ENCODE measurements at places on chromosomes 3 and 15.

DNA sequence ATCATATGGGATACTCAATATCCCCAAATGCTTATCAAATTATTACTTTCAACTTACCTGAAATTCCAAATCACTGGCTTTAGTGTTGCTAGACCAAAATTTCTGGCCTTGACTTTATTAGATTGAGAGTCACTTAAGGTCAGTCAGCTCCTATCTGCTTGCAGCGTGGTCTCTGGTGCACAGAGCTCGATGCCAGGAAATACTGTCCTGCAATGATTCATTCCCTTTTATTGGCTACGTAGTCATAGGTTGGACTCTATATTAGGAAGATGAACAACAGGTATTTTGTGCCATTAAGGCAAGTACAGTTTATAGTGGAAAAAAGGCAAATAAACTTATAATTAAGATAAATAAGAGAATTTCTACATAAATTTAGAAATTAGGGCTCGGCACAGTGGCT, 378.6 kb upstream of the MCTP2 start:
- no peak for DNase-seq

DNA sequence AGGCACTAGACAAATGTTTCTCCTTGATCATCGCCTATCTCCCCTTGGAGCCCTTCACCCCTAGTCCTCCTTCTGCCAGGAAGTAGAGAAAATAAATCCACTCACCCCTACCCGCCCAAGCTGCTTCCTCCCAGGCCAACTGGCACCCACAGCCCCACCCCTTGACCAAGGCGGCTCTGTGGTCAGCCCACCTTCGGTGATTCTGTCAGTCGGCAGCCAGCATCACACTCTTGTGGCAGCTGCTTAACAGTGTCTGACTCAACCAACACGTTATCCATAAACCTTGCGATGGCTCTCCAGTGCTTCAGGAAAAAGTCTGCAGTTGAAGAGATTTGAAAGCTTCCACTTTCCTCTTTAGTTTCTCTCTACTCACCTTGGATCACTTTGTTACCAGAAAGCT, 7.6 kb downstream of the SHF start:
- DNase-seq, result no peak

DNA sequence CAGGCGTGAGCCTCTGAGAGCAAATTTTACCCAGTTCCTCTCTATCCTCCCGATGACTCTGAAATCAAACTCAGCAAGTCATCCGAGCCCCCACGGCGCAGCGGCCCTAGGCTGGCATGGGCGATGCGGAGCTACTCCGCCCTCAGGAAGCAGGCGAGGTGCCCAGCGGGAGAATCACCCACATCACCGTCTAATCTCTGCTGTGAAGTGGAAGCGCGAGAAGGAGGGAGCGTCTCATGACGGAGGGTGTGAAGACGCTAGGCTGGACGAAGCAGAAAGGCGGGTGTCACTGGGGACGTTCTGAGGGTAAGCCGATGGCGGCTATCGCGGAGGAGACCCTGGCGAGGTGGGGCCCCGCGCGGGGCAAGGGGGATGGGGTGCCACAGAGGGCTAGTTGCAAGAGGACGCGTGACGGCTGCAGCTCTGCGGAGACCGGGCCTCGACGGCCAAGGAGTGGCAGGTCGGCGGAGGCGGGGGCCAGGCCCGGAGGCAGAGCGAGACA, 9.1 kb upstream of the GNAI2 start:
- DNase-seq, result no peak

DNA sequence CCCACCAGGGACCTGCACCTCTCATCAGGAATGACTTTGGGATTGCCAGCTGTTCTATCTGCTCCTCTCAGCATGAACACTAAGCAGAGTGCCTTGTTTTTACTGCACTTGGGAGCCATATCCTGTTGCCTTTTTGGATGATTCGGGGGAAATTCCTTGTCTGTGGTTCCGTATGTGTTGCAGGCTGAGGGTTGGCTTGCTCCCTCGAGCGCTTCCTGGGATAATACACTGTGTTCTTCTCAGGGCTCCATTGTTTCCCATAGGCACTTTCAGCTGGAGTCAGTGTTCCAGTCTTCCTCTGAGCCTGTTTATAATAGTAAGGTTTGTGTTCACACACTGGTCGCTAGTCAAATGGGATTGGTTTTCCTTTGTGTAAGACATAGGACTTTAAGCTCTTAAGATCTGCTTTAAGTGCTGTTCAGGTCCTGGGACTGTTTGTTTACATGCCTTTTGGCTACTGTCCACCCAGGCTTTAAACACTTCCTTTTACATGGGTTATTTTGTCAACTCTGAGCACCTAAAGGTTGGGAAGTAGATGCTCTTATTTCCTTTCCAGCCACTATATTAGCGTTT, 23.4 kb downstream of the BOC start:
- DNase-seq, result no peak

- no peak for DNase-seq
Observed at GRCh38 chr3:63192248-63192647, 85.9 kb upstream of the SYNPR start.

DNA sequence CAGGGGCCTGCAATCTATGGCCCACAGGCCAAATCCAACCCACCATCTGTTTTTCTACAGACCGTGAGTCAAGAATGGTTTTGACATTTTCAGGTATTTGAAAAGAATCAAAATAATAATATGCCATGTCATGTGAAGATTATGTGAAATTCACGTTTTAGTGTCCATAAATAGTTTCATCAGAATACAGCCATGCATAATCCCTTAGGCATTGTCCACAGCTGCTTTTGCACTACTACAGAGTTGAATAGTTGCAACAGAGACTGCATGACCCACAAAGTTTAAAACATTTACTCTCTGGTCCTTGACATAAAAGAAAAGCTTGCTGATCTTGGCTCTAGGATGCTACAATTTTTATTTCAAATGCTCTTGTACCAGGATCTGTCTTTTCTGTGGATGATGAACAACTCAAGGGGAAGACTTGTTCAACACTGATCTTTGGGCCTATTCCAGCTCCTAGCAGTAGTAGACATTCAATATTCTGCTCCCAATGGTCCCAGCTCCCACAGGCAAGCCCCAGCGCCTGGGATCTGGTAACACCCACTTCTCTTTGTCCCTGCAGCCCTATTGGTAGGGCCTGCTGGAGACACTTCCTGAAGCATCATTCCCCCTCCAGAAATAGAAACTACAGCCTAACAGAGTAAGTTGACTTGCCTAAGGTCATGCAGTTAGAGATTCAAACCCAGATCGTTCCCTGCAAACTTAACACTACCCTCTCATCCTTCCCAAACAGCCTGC, 76.9 kb downstream of the MRPL46 start:
- no peak for DNase-seq

DNA sequence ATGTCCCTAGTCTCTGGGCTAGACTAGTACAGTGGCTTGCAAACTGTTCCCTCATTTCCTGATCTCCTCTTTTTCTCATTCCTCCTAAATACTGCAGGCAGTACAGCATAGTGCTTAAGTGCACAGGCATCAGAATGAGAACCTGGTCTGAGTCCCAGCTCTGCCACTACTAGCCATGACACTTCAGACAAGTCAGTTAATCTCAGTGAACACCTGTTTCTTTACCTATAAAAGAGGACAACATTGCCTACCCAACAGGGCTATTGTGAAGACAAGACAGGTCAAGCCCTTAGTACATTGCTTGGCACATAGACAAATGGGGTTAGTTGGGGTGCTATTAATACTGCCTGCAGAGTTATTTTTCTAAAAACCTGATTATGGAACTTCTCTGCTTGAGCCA, 113.3 kb downstream of the RYR3 start:
- no peak for DNase-seq

GRCh38 chr3:105606016-105606415, 239.3 kb downstream of the ALCAM start:
- DNase-seq, result no peak

- DNase-seq, result no peak
Observed at GRCh38 chr3:124157748-124158147, 165.8 kb upstream of the ROPN1 start.

- DNase-seq, result no peak
Observed at GRCh38 chr15:36589971-36590370, 10.5 kb downstream of the CDIN1 start.

DNA sequence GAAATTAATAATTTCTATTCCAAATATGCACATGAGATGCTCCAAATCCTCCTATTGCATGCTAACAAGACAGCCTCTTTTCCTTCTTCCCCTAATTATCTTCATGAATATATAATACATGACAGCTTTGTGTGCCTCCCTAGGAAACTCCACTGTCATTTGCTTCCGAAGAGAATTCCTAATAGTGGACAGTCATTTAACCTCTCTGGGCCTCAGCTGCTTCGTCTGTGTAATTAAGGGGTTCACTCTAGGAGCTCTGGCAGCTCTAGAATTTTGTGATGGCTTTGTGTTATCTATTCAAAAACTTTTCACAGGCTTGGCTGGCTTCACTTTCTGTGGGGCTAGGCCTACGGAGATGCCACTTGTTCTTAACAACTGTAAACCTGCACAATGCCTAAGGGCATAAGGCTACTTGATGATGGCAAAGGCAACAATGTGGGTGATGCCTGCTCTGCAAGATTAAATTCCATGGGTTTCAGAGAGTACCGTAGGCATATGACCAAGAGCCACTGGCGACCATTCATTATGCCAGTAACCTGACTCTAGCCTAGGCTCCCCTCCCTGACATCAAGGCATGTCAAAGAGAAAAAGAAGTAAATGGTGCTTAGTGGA, 333.8 kb upstream of the UMPS start:
- no peak for DNase-seq

DNA sequence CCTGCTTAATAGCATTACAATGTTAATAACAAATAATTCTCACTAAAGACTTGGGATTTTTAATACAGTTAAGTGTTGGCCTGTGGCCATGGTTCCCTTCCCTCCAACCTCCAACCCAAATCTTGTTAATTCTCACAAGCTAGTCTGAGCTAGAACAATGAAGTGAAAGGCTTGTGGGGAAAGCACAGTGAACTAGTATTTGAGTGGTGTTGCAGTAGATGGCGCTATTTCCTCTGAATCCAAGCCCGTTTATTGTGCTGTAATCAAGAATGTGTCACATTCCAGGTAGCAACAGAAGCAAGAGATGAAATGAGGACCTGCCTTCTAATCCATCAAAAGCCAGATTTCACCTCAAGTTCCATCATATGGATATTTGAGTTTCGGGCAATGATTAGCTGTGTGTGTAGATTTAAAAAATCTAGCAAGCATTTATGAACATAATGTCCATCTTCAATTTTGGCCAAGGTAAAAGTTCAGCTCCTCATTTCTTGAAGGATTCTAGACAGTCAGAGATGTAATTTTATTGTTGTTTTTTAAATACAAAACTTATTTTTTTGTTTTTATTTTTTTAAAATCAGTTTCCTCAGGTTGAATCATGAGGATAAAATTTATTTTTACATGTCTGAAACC, 160.7 kb downstream of the SQOR start:
- DNase-seq, result no peak

DNA sequence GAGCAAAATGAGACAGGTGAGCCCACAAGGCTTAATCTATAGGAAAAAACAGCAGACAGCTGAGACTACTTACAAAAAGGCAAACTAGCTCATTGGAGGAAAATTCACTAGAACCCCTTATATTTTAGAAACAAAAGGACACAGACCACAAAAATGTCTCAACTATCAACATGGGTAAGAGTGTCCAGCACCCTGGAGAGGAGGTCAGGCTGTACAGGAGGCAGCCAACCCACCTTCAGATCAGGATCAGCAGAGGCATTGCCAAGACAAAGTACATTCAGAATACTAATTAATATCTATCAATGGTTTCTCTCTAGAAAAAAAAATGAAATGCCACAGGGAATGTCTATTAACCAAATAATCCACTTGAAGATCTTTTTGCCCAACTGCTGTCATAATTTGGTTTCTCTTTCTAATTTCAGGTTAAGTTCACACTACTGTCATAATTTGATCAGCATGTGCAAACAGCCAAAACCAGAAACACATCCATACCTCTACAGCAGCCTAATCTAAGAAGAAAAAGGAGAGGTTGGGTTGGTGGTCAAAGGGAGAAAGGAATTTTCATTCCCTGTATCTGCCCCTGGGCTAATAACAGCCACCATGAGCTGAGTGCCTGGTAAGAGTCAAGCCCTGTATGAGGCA, 26.0 kb upstream of the THBS1 start:
- no peak for DNase-seq

DNA sequence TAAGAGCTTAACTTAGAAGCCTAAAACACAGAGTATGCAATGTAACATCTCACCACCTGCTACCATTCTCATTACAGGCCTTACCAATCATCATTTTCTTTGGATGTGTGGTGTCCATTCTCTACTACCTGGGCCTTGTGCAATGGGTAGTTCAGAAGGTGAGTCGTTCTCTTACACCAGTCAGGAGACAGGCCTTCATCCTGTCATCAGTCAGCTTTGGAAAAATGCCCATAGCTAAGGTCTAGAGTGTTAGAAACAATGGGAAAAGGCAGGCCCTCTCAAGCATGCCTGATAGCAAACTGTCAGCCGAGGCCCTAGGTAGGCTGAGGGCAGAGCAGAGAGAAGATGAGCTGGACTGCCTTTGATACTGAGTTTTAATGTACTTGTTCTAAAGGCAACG, 13.5 kb downstream of the SLC28A2 start:
- DNase-seq, result no peak

- no peak for DNase-seq
Observed at GRCh38 chr3:80043226-80043625, 275.4 kb upstream of the ROBO1 start.

- no peak for DNase-seq
Observed at GRCh38 chr3:77535116-77535515, 495.2 kb downstream of the ROBO2 start.

DNA sequence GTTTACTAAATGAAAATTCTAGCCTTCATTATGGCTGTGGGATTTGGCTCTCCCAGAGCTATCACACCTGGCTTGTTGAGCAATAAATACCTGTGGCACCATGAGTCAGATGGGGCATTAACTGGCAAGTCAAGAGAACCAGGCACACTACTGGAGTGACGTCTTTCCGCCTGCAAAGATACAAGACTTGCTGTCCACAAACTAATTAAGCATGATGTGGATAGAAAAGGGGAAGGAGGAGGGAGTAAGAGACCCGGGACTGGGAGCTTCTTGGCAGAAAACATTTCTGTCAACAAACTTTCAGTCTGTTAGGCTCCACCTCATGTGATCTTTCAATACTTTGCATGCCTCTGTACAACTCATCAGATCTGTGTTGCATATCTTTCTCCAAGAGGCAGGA, 56.5 kb downstream of the CLDN1 start:
- DNase-seq, result no peak

DNA sequence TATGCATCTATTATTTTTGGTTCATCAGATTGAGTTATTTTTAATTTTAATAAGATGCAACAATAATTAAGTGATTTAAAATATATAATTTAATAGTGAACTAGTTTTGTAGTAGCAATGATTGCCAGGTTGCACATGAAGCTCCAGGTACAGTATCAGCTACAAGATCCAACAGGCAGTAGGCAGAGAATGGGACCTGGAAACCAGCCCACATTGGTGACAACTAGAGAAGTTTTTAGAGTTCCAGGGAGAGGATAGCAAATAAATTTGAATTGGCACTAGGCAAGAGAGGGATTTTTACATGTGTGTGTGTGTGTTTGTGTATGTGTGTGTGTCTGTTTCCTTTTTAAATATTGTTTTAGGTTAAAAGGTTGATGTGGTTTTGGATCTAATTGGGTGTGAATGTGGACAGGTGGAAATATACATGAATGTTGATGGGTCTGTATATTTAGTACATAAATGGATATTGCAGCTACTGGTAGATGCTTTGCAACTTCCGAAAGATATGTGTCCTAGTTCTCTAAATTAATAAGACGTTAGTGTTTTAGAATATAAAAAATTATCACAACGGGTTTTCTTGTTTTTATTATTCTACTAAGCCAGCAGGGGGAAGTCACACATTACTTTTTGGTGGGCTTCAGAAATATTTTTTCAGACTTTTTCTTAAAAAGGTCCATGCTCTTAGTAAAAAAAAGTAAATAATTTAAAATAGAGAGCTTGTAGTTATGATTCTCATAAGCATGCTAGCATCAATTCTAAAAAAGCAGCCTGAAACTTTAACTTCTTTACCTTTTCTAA, 110.1 kb upstream of the GBE1 start:
- DNase-seq, result no peak

Data from activated T-cell treated with anti-CD3 and anti-CD28 coated beads for 1 hour (primary cell).